ENCODE measurements at places on chromosomes 6 and 20. TPM values are rescaled to one million over a fixed set of nuclear protein-coding genes. Genes with fewer than 3 reads are reported as not detected.

The NKX2-4 gene
- total RNA-seq: not detected

The ID1 gene
- total RNA-seq: 0.54 TPM

The KHDC1 gene
- total RNA-seq: 3.5 TPM

The LST1 gene
- 43.6 TPM for total RNA-seq

The TENT5A gene
- total RNA-seq: 1.2 TPM

DNA sequence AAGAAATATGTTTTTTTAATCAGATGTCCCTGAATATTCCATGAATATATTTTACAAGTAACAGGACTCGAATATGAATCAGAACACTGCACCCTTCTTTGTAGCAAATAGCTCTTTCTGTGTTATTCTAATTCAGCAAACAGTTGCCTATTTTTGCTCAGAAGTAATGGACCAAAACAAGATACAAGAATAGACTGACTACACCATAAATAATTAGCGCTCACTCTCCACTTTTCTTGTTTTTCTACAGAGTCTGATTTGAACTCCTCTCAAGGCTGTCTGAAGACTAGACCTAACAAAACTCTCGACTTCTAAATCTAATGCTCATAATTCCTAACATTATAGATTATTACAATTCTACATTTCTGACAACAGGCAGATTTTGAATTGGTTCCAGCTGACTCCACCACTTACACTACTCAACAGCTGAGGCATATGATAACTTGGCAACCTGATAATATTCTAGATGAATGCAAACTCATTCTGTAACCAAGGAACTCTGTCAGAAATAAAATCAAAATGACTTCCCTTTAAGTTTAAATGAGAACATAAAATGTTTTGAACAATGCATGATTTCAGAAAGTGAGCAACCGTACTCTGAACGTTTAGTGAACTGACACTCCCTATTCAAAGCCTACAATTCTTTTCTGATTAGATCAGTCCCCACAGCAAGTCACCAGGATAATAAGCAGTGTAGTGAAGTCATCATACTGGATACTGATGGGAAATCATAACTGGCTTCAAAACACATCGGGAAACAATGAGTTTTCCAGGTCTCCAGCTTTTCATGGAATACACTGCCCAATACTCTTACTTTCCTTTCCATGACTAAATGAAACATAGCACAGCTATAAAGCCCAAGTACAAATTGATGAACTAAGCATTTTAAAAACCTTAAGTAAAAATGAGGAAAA is 114.2 kb upstream of the BEND6 start:
- DNase-seq: no peak
- no peak overlapping the region for H3K4me3 ChIP-seq
- no peaks in the 10 kb centered on the region for H3K36me3 ChIP-seq
- peaks cover 55% of the 10 kb centered on the region for H3K27me3 ChIP-seq
- H3K4me1 ChIP-seq: peaks cover 6% of the 10 kb centered on the region

DNA sequence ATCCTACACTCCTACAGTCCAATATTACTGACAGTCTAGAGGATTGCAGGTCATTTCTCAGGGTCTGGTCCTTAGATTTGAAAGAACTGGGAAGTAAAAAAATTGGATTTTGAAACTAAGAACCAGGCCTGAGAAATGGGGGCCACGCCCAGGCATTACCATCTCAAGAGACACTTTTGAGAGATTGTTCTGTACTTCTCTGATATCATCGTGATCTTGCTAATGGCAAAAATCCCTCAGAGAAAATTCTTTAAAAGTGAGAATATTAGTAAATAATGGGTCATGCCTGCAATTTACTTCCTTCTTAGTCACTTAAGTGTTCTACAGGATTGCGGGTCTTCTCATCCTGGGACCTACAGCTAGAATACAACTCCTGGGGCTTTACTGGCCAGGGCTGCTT is 42.0 kb upstream of the HIVEP1 start:
- H3K36me3 ChIP-seq: peaks cover 2% of the 10 kb centered on the region
- H3K4me3 ChIP-seq: no peak overlapping the region
- no peak overlapping the region for H3K27ac ChIP-seq
- peaks cover 11% of the 10 kb centered on the region for H3K4me1 ChIP-seq
- H3K27me3 ChIP-seq: no peaks in the 10 kb centered on the region
- DNase-seq: no peak
